ENCODE measurements at places on chromosomes 13 and 19. TPM values are rescaled to one million over a fixed set of nuclear protein-coding genes. Genes with fewer than 3 reads are reported as not detected.

DAPK3 gene
- total RNA-seq, result 83.4 TPM

NLRP9 gene
- not detected for total RNA-seq

SLC7A9 gene
- total RNA-seq, result 0.19 TPM

ATCAY gene
- not detected for total RNA-seq

SIGLEC12 gene
- total RNA-seq, result not detected

GGACT gene
- total RNA-seq, result 4.2 TPM

Measured in regular cardiac myocyte (primary cell).